NCI-H2227 treated with DMSO at 0.1 percent for 48 hours (cell line): ENCODE measurements at places on chromosomes 7 and 10.

- no peak for DNase-seq
Measured at GRCh38 chr7:128948976-128949760, 11.4 kb downstream of the IRF5 start.

- no peak for DNase-seq
Measured at GRCh38 chr10:114195079-114195478, 15.9 kb downstream of the TDRD1 start.

- DNase-seq: no peak
Measured at GRCh38 chr10:49180444-49180860, 7.7 kb downstream of the TMEM273 start.

DNA sequence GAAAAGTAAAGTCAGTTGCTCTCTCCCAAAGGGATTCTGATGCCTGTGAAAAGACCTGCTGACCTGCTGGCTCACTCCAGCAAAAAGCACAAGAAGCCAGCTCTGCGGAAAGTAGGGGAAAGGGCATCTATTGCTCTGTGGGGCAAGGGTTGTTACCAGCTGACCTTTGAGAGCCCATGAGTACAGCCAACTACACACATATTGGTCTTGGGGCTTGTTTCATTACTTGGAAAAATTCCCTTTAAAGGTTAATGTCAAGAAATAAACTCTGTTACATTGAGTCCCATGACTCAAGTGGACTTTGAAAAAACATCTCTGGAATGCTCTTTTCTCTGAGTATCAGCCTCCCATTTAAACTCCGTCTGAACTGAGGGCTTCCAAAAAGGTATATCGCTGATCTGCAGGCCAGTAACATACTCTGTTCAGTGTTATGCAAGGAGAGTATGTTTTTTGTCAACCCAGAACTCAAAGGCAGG, 53.2 kb downstream of the PANK1 start:
- DNase-seq: no peak

- no peak for DNase-seq
Measured at GRCh38 chr10:20920061-20920460, 22.9 kb upstream of the NEBL start.

DNA sequence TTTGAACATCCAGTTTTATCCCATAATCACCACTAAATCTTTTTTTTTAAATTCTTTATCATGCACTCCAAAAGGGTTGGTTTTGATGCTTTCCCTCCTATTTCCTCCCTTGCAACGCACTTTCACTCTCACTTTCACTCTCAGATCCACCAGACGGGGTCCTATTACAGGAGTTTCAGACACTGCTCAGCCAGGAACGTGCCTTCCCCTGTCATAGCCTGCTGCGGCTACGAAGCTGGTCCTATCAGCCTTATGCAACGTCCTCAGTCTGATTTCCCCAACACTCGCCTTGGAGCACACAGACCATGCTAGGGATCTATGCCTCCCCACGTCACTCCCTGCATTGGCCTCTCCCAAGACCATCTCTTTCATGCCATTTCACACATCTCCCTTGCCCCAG, 23.4 kb downstream of the ZPBP start:
- no peak for DNase-seq

DNA sequence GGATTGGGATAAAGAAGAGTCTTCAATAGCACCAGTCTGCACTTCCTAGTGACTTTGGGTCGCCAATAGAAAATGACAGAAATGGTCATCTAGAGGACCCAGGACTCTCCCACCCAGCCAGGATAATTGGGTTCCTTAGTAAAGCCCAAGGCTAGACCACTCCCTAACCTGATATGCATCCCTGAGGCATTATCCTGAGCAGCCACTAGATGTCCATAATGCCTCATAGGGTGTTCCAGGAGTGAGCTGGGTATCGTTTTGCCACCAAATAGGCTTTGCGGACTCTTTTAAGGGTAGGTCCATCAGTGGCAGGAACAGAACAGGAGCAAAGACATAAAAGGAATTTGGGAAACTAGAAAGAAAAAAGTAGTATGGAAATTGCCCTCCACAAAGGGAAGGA, 4.5 kb upstream of the LRRC4 start:
- peak; percentile 54 for DNase-seq

DNA sequence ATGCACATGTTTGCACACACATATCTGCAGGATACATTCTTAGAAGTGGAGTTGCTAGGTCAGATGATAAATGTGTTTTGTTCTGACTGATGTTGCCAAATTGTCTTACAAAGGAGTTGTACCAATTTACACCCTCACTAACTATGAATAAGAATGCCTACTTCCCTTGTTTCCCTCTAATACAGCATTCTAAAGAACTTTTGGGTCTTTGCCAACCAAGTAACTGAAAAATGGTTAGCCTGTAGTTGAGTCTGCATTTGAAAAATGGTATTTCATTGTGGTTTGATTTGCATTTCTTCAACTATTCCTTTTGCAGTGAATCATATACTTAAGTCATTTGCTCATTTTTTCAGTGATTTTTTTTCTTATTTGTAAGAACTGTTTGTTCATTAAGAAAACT, 48.4 kb downstream of the TMEM26 start:
- DNase-seq: no peak

GRCh38 chr7:127943541-127944521, 87.4 kb downstream of the LRRC4 start:
- peak; percentile 93 for DNase-seq

DNA sequence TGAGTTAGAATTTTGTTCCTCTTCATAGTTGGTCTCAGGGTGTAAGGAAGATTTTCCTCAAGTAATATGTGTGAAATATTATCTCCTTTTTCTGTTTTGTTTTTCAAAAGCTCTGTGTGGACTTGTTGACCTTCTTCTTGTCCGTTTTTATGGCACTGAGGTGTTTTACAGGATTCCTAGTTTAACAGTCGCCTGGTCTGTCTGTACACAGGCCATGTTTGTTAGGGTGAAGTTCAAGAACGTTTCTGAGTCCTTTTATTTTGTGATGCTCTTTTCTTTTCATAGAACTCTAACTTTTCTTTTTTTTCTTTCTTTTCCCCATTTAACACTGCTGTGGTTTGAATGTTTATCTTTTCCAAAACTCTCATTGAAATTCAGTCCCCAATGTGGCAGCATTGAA, 18.5 kb downstream of the TACC2 start:
- no peak for DNase-seq

- DNase-seq: no peak
Measured at GRCh38 chr7:107332488-107333269, 137.2 kb upstream of the GPR22 start.

DNA sequence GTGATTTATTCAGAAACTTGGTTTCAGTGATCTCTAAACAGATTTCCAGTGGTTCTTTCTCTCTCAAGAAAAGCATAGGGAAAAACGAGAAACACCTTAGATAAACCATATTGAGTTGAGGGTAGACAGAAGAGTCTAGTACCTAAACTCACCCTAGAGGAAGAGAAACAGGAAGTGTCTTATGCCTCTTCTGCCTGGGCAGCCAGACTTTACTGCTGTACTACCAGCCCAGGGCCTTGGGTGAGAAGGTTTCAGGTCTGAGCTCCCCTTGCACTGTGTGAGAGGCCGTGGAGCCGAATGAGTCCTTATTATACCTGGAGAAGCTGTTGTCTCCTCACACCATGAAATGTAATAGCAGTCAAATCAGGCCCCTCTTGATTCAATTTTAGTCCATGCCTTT, 18.2 kb downstream of the HIF1AN start:
- no peak for DNase-seq

DNA sequence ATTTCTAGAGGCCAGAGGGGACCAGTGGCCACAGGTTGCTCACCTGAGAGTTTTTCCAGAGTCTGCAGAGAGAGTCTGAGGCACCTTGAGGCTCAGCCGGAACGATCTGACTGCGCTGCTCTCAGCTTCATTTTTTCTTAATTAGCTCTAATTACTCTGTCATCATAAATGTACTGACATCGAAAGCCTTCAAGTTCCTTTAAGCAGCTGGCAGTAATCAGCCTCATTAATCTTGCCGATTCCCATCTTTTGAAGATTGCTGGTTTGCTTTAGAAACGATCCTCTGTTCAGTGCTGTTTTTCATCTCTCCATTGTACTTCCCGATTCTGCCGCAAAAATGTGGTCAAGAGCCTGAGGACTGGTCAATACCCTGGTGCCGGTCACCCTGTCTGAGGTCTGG, 454.7 kb downstream of the TYW1 start:
- no peak for DNase-seq

DNA sequence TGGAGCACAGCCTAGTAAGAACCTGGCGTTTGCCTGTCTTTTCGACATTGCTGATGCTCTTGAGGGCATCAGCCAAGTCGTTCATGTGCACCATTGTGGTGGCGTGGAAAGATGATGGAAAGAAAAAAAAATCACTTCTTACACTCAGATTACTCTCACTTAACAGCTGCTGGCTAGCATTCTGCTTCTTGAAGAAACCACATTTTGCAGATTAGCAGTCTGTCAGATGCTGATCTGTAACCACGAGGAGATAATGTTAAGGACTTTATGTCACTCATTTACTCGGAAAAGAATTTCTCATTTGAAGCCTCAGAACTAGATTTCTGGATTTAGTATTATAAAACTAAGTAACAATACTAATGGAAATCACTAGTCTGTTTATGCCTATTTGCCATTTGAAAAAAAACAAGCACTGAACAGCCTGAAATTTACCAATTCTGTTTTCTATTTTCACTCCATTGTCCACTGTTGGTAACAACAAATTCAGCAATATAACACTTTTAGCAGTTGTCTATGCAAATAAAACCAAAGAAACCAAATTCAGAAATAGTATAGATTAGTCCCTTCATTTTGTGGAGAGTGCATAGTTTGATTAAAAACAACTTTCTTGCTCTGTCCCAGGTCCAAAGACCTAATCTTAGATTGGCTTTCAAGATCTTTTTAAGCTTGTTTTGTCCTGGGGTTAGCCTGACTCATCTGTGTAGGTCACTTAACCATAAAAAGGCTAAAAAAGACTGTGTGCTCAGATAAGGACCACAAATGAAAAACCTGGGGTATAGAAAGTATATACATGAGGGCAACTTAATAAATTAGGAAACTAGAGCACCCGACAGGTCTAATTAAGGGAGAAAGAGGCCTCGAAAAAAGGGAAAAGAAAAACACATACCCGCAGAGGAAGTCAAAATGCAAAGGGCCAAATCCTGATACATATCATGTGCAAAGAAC, 67.5 kb downstream of the NT5C2 start:
- DNase-seq: no peak
